Stimulated activated CD4-positive, alpha-beta T cell treated with anti-CD3 and anti-CD28 coated beads, Interleukin-15, amount 100 ng/mL, for 1 hour (primary cell): ENCODE measurements at places on chromosomes 7 and 10.

DNA sequence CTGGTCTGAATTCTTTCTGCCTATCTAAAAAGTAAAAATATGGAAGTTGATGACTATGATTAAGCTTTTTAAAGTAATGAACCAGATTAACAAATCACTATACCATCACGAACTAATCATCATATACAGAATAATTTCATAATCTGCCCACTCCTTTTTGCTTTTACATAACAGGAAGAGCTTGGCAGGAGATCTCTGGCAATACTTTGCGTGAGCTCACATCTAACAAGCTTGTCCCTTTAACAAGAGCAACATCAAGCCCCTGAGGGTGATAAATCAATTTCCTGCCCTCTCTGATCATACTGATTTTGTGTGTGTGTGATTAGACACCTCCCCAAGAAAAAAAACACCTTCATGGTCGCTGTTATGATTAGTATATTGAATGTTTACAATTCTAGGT, 143.5 kb upstream of the ASAH2 start:
- DNase-seq = no peak

DNA sequence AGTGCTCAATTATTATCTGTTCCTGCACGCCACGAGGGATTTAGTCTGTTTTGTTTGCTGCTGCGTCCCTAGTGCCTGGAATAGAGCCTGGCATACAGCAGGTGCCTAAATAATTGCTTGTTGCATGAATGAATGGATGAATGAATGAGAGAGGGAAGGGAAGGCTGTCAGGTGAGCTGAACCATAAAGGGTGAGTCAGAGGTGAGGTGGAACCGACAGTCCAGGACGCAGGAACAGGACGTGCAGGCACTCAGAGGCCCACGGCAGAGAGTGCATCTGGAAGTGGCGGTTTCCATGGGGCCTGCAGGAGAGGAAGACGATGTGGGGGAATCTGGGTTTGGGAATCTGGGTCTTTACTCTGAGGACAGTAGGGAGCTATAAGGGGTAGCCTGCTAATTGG, 17.7 kb upstream of the PPIF start:
- no peak for DNase-seq

GRCh38 chr7:130216025-130216424, 8.4 kb downstream of the SSMEM1 start:
- DNase-seq = no peak

DNA sequence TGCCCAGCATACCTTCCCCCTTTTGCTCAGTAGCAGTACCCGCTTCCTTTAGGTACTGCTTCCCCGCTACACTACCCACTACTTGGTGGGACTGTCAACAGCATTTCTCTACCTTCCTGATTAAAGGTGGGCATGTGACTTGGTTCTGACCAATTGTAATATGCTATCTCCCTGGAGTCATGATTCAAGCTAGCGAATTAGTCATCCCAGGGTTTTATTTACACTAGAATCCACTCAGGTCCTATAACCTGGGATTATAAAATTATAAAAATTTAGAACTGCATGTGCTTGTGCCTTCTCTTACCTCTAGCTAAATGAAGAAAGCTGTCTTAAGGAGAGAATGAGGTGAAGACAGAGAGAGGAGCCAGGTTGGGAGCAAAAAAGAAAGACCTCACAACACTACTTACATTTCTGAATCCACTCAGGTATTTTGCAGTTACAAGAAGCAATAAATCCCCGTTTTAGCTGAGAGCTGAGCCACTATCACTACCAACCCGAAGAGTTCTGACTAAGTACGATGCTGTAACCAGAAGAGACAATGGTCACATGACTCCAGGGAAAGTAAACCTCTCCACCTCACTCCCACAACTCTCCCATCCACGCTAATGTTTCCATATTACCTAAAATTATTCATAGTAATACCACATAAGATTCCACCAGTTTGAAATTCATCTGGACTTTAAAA, 9.7 kb downstream of the GBX1 start:
- DNase-seq = no peak

DNA sequence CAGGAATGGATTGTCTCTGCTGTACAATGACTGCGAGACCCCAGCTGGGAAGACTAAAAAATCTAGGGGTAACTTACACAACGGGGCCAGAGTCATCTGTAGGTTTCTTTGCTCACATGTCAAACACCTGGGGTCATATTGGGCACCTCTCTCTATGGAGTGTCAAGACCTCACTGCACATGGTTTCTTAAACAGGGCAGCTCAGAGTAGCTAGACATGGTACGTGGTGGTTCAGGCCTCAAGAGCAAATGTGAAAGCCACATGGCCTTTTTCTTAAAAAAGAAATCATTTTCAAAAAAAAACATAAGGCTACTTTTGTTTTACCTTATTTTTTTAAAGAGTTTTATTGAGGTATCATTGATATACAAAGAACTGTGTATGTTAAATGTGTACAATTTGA, 162.2 kb upstream of the ITGB1 start:
- no peak for DNase-seq
